Stimulated activated CD4-positive, alpha-beta T cell treated with anti-CD3 and anti-CD28 coated beads, Interleukin-15, amount 100 ng/mL, for 48 hours (primary cell): ENCODE measurements at places on chromosomes 5 and 9.

- DNase-seq = no peak
These were observed 280.3 kb upstream of the WWC1 start for GRCh38 chr5:168011096-168011495.

GRCh38 chr9:21165516-21165915, 944 bp downstream of the IFNA21 start:
- no peak for DNase-seq

GRCh38 chr5:71587766-71588532, 809 bp downstream of the MCCC2 start:
- no peak for DNase-seq

DNA sequence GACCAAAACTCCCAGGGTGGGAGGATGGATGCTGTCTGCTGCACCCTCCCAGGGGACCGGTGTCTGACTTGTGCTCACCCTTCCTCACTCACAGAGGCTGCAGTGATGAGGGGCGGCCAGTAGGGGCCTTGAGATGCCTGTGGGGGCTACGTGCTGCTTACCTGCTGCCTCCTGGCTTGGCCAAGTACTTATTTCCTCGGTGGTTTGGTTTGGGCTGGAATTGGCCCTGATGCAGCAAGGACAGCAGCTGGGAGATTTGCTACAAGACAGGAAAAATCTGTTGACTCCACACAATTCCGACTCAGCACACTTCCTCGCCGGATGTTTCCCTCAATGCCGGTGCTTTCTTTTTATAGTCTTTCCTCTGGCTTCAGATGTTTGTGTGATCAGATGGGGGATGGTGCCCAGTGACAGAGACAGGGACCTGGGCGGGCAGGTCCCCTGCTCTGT, 6.6 kb downstream of the PCDH12 start:
- no peak for DNase-seq

GRCh38 chr9:115118879-115119218, 892 bp upstream of the TNC start:
- DNase-seq = no peak

GRCh38 chr9:89515416-89515815, 17.5 kb upstream of the SEMA4D start:
- DNase-seq = no peak

GRCh38 chr5:3116366-3116765, 364.9 kb upstream of the IRX2 start:
- no peak for DNase-seq

- DNase-seq = no peak
These were observed at the start of gene EPB41L4A for GRCh38 chr5:112419164-112419985. Gene EPB41L4A, minus strand, starts transcription at chr5:112419277. Its CDS starts 238 bp downstream, at chr5:112419039.

DNA sequence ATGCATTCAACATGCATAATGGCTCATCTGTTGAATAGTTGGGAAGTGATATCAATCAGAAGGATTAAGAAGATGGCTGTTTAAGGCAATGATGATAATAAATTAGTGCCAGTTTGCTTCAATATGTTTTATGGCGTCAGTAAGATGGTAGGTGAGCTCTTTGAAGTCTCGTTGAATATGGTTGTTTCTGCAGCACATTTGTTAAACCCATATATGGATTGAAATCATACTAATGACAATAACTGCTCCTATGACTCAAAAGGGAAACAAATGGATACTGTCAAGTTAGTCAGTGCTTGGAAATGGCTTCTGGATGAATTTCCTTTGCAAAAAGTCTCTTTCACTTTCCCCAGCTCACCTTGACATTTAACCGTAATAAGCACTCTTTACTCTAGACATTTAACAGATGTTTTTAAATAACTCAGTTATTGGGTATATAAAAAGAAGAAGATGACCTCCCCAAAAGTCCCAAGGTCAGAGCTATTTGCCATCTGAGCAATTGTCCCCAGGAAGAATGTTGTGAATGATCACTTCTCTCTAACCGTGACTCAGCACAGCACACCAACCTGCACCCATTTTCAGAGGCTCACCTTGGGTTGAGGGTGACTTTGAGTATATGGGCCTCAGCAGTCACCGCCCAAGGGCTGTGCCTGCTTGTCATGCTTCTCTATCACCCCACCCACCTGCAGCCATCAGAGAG, 133.4 kb downstream of the GRIA1 start:
- DNase-seq = no peak

- DNase-seq = no peak
These were observed 51.5 kb upstream of the ATP10B start for GRCh38 chr5:160903551-160903950.
